Stimulated activated CD8-positive, alpha-beta memory T cell treated with anti-CD3 and anti-CD28 coated beads, Interleukin-2, amount 100 ng/mL, for 48 hours (primary cell): ENCODE measurements at places on chromosomes 7 and 10.

DNA sequence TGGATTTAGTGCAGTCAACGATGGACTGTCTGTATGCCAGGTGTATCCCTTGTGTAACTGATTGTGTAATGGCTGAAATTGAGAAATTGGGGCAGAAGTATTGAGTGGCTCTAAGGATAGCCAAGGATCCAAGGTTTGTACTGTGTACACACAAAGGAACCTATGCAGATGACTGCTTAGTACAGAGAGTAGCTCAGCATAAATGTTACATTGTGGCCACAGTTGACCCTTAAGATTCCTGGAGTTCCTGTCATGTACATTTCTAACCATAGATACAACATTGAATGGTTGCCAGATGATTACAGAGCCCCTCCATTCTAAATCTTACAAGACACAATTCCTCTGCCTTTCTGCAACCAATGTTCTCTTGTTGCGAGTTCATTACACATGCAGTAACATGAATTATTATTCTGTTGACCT, 25.3 kb downstream of the CCDC126 start:
- no peak for DNase-seq

DNA sequence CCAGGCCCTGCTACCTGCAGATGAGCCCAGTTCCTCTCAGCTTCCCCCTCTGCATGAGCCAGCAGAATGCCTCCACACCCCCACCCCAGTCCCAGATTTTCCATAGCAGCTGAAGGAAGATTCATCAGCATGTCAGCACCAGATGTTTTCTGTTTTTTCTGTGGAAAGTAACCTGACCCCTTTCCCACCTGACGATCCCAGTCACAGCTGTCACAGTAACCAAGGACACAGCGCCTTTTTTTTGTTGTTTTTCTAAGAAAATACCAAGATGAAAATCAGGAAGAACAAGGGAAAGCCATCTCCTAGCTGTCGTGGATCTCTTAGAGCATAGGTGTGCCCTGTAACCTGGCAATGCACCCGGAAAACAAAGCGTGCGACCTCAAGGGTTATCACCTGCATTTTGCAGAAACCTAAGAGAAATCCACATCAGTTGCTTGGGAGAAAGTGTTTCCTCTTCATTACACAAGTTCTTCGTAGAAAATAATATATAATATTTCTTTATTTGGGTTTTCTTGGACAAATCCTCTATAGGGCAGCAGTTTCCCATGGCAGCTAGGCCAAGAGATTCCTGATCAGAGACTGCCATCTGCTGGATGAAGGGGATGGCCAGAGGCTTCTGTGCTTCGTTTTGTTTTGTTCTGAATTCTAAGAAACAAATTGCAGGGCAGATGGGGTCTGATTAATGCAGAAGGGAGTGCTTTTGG, 401.9 kb downstream of the TNS3 start:
- no peak for DNase-seq

DNA sequence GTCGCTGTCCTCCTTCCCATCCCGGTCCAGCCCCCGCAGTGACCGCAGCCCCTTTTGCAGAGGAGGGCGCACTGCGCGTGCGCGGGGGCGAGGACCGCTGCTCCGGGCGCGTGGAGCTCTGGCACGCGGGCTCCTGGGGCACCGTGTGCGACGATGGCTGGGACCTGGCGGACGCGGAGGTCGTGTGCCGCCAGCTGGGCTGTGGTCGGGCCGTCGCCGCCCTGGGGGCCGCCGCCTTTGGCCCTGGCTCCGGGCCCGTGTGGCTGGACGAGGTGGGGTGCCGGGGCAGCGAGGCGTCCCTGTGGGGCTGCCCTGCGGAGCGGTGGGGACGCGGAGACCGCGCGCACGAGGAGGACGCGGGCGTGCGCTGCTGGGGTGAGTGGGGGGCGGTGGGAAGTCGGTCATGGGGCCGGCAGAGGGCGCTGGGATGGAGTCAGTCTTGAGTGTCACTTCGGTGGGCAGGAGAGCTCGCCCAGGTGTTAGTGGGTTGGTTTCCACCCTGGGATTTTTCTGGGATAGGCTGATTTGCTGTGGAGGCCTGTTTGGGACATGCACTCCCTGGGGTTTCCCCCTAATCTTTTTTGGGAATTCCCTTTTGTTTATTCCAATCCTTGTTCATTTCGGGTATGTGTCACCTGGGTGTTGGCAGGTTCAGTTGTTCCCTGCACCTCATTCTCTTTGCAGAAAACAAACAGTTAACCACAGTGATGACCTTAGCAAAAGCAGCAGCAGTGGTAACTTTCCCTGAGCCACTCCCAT, 11.6 kb downstream of the SCART1 start:
- no peak for DNase-seq

DNA sequence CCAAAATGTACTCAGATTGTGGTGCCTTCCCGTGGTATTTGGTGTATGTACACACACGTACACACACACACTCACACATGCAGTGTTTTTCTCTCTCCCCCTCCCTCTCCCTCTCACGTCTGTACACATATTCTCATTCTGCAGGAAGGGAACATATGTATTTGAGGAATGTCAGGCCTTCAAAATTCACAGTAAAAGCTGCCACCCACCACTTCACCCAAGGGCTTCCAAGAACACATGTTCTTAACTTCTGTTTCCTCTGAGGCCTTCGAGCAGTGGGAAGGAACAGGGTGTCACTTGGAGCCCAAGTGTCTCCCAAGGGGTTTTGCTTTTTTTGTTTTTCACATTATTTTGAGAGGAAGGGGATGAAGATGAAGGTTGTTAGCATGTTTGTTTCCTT, 198.9 kb downstream of the TCF7L2 start:
- DNase-seq, result no peak

- no peak for DNase-seq
These were observed 7.6 kb downstream of the LOXL4 start for GRCh38 chr10:98260350-98260749.

GRCh38 chr10:101693651-101693977, 1.4 kb downstream of the FBXW4 start:
- no peak for DNase-seq

DNA sequence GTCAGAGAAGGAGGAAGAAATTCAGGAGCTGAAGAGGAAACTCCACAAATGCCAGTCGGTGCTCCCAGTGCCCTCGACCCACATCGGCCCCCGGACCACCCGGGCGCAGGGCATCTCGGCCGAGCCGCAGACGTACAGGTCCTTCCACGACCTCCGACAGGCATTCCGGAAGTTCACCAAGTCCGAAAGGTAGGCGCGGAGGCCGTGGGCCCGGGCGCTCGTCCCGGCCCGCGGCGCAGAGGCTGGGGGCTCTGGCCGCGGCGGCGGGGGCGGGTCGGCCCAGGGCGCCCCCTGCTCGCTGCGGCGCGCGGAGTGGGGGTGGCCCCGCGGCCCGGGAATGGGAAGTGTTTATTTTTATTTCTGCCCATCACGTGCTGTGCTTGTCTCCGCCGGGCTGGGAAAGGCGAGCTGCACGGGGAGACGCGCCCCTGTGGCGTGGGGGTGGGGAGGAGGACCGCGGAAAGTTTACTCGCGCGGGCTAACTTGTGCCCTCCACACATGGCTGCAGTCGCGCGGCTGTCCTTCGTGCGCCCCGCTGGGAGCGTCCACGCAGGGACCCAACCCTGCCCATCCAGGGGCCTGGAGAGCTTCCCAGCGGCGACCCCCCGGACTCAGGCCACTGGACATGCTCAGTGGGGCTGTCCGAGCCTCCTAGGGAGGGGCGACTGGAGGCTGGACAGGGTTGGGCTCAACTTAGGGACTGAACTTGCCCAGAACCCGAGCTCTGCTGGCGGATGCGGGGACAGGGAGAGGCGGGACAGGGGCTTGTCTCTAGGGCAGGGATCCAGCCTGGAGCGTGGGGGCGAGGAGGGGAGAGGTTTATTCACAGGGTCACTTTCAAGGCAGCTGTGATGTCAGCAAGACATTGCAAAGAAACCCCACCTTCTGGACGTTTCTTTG, 82.6 kb upstream of the PRKG1 start:
- DNase-seq, result no peak

- DNase-seq, result no peak
These were observed 30.1 kb downstream of the INSIG1 start for GRCh38 chr7:155327590-155328320.

DNA sequence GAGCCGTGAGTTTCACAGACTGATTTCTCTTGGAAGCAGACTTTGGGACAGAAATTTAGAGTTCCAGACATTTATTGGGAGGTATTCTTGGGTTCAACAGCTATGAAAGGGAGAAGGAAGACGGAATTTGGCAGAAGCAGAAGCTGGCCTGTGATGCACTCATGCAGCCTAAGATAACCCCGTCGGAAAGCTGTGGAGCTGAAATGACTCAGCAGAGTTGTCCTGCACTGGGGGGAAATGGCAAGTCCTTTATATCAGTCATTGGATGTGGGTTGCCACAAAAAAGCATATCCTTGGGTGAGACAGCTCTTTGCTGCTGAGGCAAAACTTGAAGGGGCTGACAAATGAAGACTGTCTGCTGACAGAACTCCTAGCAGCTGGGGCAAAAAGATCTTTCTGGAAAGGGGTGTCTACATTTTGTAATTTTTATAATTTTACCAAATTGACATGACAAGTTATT, 11.5 kb upstream of the MICU1 start:
- no peak for DNase-seq

GRCh38 chr7:4266270-4267040, 415.6 kb upstream of the FOXK1 start:
- DNase-seq, result no peak

GRCh38 chr7:139870380-139870779, 41.3 kb downstream of the TBXAS1 start:
- no peak for DNase-seq

- DNase-seq, result no peak
These were observed 749.1 kb upstream of the SORCS1 start for GRCh38 chr10:107913317-107914294.

DNA sequence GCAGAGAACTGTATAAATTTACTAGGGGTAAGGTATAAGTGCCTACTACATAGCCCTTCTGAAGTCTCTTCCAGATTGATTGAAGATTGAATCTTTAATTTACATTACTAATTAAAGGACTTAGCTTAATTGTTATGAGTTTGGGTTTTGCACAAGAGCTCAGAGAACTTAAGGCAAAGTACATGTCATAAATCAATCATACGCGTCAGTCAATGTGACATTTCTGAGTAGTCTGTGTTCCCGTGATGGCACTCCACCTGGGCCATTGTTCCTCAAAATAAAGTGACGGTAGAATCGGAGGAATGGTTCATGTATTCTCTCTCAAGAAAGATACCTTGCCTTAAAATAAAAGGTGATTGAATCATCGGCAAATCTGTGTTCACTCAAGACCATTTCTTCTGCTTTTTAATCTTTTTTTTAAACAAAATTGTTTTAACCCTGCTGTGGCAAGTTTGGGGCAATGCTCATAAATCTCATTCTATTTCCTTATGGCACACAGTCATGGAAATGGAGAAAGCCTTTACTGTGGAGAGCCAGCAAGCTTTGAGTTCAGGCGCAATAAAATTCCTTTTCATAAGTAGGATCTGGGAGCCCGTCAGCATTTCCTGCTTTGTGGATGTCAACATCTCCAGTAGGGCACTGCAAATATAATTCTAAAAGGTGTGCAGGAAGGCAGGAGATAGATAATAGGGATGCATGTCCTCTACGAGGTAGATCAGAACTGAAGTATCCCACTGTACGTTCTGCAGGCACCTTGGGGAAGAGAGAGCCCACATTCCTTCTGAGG, 427.4 kb downstream of the GATA3 start:
- no peak for DNase-seq

- DNase-seq, result no peak
These were observed 46.2 kb downstream of the WDR11 start for GRCh38 chr10:120897343-120897742.

- DNase-seq, result no peak
These were observed 84.8 kb downstream of the ETV1 start for GRCh38 chr7:13904689-13905088.

- DNase-seq, result no peak
These were observed 81.3 kb downstream of the CDK6 start for GRCh38 chr7:92754919-92755581.

DNA sequence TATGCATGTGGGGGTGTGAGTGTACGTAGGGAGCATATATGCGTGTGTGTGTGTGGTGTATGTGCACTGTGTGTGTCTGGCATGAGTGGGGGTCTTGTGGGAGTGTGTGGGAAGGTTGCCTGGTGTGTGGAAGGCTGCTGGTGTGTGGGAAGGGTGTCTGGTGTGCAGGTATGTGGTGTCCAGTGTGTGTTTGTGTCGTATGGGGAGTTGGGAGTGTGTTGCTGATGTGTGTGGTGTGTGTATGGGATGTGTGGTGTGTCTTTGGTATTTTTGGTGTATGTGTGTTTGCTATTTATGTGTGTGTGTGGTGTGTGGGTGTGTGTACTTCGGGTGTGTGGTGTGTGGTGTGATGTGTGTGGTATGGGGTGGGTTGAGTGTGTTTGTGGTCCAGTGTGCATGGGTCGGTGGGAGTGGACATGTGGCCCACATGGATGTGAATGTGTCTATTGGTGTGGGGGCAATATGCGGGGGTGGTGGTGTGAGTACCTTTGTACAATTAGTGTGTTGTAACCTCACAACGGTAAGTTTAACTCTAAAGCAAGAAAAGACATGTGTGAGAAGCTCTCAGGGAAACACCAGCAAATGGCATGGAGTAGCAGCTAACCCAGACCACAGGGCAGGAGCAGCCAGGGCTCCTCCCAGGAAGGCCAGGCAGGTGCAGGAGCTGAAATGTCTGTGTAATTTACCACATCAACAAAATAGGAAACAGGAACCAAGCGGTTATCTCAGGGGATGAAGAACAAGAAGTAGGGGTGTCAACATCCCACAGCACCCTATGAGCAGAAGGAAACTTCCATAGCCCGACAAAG, 11.9 kb downstream of the ANTXRL start:
- DNase-seq, result no peak

- no peak for DNase-seq
These were observed 131.0 kb downstream of the DLG5 start for GRCh38 chr10:77795426-77796055.

GRCh38 chr10:73655990-73656298, at the start of gene SYNPO2L:
Gene SYNPO2L, minus strand, starts transcription at chr10:73656029. Its CDS starts 107 bp downstream, at chr10:73655922.
- DNase-seq, result no peak

GRCh38 chr10:59279476-59279875, 82.9 kb downstream of the FAM13C start:
- no peak for DNase-seq

- DNase-seq, result no peak
These were observed 134.1 kb downstream of the MDFIC start for GRCh38 chr7:115056019-115056418.

- DNase-seq, result no peak
These were observed 575.6 kb downstream of the ARL4A start for GRCh38 chr7:13262929-13263530.

GRCh38 chr7:7640221-7641128, at the start of gene UMAD1:
Gene UMAD1, plus strand, starts transcription at chr7:7640752. Its CDS starts 32,620 bp downstream, at chr7:7673372.
- peak; percentile 96 for DNase-seq

DNA sequence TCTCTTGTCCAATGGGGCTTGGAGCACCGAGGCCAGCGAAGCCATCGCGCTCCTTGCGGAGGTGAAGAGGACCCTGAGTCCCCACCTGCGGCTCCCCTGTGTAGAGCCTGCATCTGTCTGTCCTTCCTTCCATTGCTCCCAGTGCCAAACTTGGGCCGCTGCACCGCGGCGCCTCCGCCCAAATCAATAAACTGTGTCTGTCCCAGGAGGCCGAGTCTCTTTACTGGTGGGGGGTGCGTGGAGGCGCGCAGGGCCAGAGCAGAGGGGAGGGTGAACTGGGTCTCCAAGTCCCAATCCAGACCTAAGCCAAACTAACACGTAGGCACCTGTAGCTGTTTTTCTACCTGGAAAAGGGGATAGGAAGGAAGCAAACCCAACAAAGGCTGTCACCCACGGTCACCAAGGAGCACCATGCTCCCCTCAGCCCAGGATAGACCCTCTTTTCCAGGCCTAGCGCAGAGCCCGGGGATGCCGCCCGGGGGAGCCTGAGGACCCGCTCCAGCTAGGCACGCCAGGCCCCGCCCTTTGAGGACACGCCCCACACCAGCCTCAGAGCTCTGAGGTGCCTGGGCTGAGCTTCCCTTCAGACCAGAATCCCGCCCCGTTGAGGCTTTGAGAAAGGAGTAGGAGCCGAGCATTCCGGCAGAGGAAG, 1.2 kb upstream of the CHAT start:
- no peak for DNase-seq
